ENCODE measurements at places on chromosomes 3 and 15.

GRCh38 chr15:48928877-48929538 is 34.7 kb downstream of the SHC4 start:
- DNase-seq = no peak

DNA sequence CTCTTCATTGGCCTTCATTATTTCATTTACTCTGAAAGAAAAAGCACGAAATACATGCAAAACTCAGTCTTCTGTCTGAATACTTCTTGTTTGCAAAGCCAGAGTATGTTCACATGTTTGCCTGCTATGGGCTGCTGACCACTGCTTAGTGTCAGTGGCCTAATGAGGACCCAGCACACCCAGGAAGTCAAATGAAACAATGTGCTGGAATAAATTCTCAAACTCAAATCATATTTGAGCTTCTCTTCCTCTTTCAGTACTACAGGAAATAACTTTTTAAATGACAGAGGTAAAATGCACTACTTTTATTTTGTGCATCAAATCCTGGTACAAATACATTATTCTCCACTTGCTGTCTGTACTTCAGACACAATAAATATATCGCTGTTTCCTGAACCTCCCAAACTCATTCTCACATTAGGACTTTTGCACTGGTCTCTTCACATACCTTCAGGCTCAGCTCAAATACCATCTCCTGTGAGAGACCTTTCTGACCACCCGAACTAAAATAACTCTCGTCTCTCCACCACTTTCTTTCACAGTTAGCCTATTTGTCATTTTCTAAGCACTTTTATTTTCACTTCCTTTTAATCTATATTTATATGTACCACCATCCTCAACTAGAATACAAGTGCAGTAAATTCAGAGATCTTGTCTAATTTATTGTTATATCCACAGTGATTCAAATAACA is 176.8 kb downstream of the TUSC7 start:
- peak; percentile 15 for DNase-seq

DNA sequence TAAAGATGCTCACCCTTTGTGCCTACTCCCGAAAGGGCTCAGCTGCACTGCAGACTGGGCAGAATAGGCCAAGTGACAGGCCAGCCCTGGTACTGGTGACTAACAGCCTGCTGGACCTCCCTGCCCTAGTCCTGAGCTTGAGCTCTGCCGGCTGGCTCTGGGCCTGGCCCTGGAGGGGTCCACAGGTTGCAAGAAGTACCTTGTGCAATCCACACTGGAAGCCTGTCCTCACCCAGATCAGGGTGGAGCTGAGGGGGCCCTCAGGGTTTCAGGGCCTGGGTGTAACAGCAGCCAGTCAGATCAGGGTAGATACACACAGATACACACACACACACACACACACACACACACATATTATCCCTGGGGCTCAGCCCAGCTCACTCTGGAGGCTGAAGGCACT is 27.3 kb upstream of the PLA2G4D start:
- DNase-seq = no peak

GRCh38 chr3:21290557-21290956 is 460.5 kb downstream of the ZNF385D start:
- no peak for DNase-seq

- peak; percentile 49 for DNase-seq
These were observed 54.2 kb upstream of the TMCO5A start for GRCh38 chr15:37880009-37880834.

GRCh38 chr3:178352326-178353005 is 183.8 kb upstream of the KCNMB2 start:
- no peak for DNase-seq

GRCh38 chr3:114456742-114457141 is 162.9 kb downstream of the TIGIT start:
- DNase-seq = peak; percentile 87

All from MM.1S (cell line).